ENCODE measurements at places on chromosomes 7 and 10.

DNA sequence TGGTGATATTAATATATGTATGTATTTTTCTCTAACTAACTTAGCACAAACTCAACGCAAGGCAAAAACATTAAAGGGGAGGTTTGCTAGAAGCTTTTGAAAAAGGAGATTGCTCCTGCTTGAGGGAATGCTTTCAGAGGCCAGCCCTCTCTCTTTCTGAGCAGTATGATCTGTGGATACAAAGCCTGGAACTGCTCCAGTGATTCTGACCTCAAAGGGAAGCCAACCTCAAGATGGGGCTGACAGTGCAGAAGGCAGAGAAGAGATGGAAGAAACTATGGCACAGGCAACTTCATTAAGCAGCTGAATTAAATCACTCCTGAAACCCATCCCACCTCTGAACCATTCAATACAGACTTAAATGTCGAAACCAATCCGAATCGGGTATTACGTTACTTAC lies 102.4 kb downstream of the USP6NL start:
- no peak for DNase-seq

DNA sequence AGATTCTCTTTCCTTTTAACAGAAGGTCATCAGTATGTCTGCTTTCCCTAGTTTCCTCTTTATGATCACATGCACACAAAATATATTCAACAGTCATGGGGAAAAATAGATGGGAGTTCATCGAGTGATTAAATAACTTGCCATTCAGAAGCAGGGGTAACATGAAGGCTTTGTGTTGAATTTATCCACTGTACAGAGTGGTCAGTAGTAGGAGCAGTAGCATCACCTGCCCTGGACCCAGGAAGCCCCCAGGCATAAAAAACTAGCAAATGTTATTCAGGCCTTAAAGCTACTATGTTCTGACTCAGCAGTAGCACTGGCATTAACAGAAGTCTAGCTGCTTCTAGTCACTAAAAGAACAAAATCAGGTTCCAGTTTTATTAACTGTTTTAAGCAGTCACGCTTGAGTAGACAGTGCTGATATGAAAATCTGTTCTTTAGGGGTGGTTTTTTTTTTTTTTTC lies 31.4 kb upstream of the FAM133B start:
- no peak for DNase-seq

DNA sequence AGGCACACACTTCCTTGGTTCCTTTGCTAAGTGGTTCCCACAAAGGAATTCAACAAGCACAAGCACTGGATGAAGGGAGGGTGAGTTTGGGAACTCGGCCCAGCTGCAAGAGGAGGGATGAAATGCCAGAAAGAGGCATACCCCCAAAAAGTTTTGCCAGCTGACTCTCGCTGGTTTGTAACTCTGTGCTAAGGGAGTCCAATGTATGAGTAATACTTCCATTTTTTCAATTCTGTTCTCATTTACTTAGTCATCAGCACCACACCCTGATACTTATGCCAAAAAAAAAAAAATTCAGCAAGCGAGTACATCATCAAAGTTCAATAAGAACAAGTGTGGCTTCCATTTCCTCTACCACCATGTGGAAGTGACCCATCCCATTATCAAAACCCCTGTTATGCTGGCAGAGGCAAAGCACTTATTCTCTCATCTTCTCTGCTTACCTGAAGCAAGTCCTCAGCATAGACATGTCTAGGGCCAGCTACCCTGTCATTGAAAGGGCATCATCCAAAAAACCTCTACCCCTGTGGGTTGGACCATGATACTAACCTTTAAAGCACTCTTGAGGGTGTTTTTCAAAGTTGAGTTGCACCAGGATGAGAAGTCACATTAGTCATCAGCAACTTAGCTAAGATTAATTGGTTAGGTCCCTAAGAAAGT lies 6.9 kb upstream of the HYCC1 start:
- no peak for DNase-seq

GRCh38 chr7:7566651-7567611 lies at the start of gene MIOS:
MIOS (plus strand) TSS chr7:7566884; CDS start chr7:7572476, 5,592 bp downstream.
- DNase-seq = peak; percentile 93

GRCh38 chr10:23521735-23522134 lies 82.9 kb downstream of the OTUD1 start:
- DNase-seq = no peak
